Right hindlimb (tissue), 1 donor: ENCODE measurements at places on chromosomes 1 and 21.
A peak's percentile ranks its signal among the peaks of the same experiment; 100 is the strongest.

- peak; percentile 92 for DNase-seq
Observed at GRCh38 chr1:94541246-94542087, at the start of gene F3. TSS of gene F3 (minus strand) at chr1:94541759. CDS start at chr1:94541636, 123 bp downstream.

DNA sequence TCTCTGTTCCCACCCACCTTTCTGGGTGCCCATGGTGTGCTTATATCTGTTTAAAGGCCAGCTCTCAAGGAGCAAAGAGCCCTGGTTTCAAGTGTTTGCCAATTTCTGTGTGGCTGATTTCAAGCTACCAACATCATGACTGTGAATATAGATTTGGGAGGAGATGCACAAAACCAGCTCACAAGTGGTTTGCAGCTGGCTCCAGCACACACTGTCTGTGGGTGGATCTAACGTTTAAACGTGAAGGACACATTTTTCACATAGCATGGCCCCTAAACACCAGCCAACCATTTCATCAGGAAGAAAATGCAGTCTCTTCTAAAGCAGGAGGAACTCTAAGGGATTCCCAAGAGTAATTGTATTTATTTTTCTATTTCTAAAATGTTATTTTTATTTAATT is 65.2 kb downstream of the FCRL5 start:
- no peak for DNase-seq

DNA sequence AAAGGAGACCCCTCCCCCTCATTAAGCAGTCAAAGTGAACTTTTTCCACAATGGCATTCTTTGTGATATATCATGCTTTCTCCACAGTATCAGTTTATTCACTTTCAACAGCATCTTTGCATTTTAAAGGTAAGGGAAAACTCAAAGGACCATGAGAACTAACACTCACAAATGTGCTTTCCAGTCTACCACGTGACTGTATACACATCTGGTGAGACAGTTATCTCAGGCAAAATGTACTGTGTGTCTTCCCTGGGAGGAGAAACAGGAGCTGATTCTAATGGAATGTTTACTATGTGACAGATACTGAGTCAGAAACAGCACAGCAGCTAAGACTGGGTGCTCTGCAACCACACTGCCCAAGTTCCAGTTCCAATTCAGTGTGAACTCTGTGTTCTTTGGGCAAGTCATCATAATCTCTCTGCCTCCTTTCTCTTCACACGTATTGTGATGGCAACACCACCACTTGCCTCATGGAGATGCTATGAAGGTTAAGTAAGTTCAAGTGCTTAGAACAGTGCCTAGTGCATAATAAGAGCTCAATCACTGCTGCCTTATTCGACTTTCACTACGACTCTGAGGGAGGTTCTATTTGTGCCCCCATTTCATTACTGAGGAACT is 79.0 kb downstream of the SLC45A1 start:
- no peak for DNase-seq

DNA sequence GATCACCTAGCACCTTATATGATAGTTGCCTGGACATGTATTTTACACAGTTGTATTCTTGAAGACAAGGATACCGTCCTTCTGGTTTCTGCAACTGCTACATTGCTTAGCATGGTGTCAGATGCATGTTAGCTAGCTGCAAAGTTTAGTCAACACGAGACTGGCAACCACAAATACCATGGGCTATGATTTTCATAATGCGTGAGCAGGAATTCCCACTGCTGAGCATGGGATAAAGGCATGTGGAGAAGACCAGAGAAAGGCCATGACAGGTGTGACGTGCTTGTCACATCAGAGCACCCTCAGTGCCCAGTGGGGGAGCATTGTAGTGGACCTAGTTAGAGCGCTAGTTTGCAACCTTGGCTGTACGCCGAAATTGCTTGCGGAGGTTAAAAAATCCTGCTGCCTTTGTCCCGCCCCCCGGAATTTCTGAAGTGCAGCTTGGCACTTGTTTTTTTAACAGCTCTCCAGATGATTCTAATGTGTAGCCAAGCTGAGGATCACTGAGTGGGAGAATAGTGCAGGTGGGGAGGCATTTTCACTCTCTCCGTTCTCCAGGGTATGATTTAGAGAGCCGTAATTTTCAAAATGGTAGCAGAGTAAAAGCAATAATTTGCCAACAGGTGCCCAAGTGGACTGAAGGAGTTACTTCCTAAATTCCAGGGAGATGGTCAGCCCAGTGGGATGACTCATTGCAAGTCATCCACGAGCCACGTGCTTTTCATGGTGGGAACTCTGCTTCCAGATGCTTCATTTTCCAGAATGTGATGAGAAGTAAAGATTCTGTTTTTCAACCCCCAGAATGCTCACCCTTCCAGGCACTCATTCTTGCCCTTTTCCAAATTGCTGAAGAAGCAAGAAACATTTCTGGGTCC is 81.0 kb downstream of the CNIH3 start:
- no peak for DNase-seq

- peak; percentile 42 for DNase-seq
Observed at GRCh38 chr1:46406881-46407608, 12.9 kb downstream of the FAAH start.

DNA sequence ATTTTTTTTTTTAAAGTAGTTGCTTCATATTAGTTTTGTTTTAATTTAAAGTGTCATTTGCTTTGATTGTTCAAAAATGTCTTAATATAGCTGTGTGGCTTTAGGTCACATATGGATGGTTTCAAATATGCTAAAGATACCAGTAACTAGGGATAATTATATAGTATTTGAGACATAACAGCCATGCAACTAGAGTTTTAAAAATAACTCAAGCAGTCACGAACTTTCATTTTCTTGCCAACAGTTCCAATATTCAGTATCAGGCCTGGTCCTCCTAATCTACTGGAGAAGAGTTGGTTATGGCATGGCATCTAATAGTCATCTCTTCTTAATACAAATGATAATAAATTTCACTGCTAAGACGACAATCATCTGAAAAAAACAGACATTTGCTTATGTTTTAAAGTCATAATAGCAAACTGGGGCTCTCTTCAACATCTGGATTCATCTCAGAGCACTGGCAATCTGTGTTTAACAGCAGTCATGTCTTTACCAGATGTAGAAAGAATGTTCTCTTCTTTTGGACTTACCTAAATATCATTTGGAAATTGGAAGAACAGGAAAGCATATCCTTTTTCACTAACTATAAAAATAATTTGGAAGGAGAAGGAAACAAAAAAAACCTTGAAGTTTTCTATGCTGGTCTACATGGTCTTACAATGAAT is 24.1 kb upstream of the A3GALT2 start:
- DNase-seq, result no peak
